C1 segment of cervical spinal cord (tissue), 14 donors: ENCODE measurements at places on chromosomes 2 and 18.

GRCh38 chr2:11744631-11745394 lies 1.6 kb upstream of the LPIN1 start:
- DNase-seq: no peak

DNA sequence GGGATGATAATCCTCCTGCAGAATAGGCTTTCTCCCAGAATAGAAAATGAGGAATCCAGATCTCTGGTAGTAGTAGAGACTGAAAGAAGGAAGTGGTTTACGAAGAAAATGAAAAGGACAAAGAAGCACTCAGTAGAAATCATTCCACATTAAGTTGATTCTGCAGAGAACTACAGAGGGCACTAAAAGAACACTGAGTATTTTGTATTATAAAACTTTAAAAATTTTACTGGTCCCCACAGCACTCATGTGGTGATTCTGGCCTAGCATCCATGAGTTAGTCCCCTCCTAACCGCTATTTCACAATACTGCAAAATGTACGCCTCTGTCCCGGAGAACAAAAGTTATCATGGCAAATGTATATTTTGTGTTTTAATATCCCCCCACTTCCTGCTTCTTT lies 42.9 kb upstream of the SLC35F5 start:
- DNase-seq: no peak

- no peak for DNase-seq
Observed at GRCh38 chr2:194465641-194466040, 1191.4 kb upstream of the SLC39A10 start.

DNA sequence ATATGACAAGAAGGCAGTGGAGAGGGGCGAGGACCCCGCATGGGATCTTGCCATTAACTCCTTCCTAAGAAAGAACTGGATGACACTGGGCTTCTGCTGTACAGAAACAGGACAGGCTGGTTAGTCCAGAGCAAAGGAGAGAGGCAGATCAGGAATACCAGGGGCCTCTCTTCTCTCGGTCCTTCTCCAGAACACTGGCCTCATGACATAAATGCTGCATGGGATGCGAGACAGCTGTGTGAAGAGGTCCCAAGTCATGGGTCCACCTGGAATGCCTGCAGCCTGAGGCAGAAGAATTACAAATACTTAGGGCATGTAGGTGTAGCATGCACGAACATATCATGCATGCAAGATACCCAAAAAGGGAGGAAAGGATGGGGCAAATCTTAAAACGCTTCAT lies 9.1 kb downstream of the MBOAT2 start:
- no peak for DNase-seq

DNA sequence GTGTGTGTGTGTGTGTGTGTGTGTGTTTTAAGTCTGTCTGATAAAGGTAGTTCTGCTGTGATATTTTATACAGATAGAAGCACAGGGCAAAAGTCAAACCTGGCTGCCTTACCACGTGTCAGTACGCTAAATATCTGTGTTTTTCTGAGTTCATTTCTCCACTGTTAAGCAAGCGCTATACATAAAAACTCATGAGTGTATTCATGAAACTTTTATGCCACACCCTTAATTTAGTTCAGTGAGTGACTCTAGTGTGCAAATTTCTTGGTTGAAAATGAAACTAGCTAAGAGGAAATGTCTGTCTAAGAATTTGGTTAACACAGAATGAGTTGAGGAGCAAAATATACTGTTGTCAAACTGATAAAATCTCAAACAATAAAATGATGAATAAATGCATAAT lies 11.2 kb downstream of the CASP10 start:
- no peak for DNase-seq

GRCh38 chr2:108367561-108368175 lies 10.1 kb upstream of the SULT1C4 start:
- no peak for DNase-seq

DNA sequence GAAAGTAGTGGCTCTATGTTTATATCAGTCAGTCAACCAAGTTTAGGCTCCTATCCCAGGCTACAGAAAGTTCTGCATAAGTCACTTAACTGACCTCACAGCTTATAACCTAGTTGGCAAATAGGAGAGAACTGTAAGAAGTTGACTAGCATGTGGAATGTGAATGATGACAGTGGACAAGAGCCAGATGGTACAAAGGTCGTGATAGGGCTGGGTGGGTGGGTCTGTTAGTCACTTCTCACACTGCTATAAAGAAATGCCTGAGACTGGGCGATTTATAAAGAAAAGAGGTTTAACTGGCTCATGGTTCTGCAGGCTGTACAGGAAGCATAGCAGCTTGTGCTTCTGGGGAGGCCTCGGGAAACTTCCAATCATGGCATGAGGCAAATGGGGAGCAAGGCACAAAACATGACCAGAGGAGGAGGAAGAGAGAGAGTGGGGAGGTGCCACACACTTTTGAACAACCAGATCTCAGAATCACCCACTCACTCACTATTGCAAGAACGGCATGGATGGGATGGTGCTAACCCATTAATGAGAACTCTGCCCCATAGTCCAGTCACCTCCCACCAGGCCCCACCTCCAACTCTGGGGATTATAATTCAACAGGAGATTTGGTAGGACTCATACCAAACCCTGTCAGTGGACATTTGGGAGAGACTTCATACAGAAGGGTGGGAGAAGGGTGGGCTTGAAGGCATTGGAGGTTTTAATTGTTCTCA lies 68.8 kb downstream of the LTBP1 start:
- DNase-seq: no peak

GRCh38 chr18:22489704-22490103 lies 72.0 kb upstream of the CTAGE1 start:
- DNase-seq: no peak
